ENCODE measurements at places on chromosomes 4 and X.

DNA sequence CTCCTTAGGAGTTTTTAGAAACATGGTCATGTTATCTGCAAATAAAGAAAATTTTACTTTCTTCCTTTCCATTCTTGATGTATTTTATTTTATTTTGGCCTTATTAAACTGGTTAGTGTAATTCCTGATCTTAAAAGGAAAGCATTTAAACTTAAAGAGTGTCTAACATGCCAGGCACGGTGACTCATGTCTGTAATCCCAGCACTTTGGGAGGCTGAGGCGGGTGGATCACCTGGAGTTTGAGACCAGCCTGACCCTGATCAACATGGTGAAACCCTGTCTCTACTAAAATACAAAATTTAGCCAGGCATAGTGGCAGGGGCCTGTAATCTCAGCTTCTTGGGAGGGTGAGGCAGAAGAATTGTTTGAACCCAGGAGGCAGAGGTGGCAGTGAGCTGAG lies 281.3 kb downstream of the PTTG2 start:
- no peak for DNase-seq

DNA sequence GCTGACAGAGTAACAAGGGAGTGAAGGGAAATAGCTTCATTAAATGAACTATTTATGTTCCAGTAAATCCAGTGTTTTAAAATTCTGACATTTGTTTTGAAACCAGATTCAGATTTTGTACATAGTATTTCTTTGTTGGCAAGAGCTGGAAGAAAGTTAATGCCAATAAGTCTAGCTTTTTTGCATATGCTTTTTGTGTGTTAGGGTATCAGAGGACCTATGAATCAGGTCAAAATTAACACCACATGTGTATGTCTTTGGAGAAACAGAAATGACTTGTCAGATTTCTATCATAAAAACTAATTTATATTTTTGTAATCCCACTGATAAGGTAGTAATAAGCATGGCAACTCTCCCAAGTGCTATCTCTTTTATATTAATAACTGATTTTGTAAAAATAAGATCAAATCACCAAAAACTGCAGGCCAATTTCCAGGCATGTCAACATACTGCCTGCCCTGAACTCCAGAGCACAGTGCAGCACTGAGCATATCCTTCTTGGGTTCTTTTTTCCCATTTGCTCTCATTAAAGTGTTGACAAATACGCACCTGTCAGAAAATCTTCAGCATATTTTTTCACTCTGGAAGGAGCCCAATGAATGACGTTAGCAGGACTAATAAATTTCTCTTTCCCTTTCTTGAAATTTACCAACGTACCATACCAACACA lies 65.5 kb downstream of the SH3RF1 start:
- peak; percentile 52 for DNase-seq

- no peak for DNase-seq
These were observed 426.6 kb downstream of the ARHGAP24 start for GRCh38 chr4:85901500-85901899.

GRCh38 chr4:92303621-92304027 lies at the start of gene GRID2:
TSS of gene GRID2 (plus strand) at chr4:92303966.
- no peak for DNase-seq

- no peak for DNase-seq
These were observed 184.1 kb upstream of the LEF1 start for GRCh38 chr4:108352664-108353308.

DNA sequence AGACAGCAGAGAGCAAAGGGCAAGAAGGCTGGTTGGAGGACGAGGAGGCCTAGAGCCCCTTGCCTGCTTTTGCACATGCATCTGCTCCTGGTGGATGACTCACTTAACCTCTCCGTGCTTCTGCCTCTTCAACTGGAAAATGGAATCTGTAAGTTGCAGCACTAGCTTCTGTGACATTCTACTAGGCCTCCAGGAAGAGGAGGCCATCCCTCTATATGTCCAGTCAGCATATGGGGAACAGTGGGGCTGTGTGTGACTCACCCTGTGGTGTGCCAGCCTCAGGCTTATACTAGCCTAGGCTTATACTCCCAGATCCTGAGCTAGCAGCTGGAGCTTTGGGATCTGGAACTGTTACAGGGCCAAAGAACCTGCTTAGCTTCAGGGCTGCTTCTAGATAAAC lies 36.0 kb downstream of the RTL9 start:
- DNase-seq = no peak

GRCh38 chr4:145797278-145797677 lies 117.3 kb downstream of the C4orf51 start:
- no peak for DNase-seq

GRCh38 chr4:57501720-57502119 lies 391.5 kb upstream of the IGFBP7 start:
- DNase-seq = no peak

- no peak for DNase-seq
These were observed 6.8 kb upstream of the MOB1B start for GRCh38 chr4:70895405-70895804.

GRCh38 chr4:21954916-21955315 lies 6.3 kb upstream of the KCNIP4 start:
- no peak for DNase-seq

DNA sequence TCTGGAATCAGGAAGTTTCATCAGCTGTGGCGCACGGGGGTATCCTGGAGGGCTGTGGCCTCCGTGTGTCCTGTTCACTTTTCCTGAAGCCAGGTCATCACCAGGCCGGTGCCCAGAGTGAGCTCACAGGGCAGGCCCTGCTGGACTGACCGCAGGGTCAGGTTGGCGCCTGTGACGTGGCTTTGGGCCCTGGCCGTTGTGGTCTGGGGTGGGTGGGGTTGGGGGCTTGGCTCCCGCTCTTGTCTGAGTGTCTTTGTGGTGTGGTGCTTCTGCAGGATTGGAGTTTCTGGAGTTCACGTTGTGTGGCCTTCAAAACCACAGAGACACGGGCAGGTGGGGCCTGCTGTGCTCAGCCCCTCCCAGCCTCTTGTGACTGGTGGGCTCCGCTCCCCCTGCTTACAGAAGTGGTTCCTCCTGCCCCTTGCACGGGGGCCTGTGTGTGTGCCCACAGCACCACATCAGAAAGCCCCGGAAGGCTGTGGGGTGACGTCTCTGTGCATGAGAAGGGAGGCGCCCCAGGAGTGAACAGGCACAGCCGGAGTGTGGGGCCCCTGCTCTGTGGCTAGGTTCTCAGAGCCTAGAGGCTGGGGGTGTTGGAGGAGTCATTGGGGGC lies 9.5 kb downstream of the RGS12 start:
- DNase-seq = no peak

- no peak for DNase-seq
These were observed 95.7 kb upstream of the AFAP1 start for GRCh38 chr4:8035371-8035780.

GRCh38 chr4:636628-637159 lies 11.3 kb downstream of the PDE6B start:
- DNase-seq = no peak

- peak; percentile 15 for DNase-seq
These were observed 309.3 kb downstream of the FRMPD4 start for GRCh38 chrX:12447448-12448064.

- DNase-seq = peak; percentile 5
These were observed 36.9 kb upstream of the ATOH1 start for GRCh38 chr4:93791570-93792195.

DNA sequence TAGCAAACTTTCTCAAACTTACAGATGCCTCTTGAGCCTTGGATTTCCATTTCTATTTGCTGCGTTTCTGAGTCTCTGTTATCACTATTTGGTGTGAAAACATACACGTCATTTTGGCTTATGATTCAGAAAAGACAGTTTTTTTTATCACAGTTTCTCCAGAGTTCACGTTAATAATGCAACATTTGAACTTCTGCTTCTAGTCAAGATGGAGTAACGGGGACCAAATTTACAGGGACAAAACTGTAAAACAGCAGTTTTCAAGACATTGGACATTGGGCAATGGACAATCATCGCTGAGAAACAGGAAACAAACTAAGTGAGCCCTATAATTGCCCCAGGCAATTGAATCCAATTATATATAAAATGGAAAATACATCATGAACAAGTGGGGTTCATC lies 36.2 kb upstream of the TASL start:
- DNase-seq = no peak

- no peak for DNase-seq
These were observed 24.9 kb downstream of the RNF128 start for GRCh38 chrX:106751407-106751806.

All from AG09319 (cell line).